ENCODE measurements at places on chromosomes 2 and 18. TPM values are rescaled to one million over a fixed set of nuclear protein-coding genes. Genes with fewer than 3 reads are reported as not detected.

- ATAC-seq, result no peak
Observed at GRCh38 chr2:45909677-45910191, 258.3 kb downstream of the PRKCE start.

The SAG gene
- total RNA-seq, result 2.5 TPM

The KCNS3 gene
- total RNA-seq, result 0.58 TPM

DNA sequence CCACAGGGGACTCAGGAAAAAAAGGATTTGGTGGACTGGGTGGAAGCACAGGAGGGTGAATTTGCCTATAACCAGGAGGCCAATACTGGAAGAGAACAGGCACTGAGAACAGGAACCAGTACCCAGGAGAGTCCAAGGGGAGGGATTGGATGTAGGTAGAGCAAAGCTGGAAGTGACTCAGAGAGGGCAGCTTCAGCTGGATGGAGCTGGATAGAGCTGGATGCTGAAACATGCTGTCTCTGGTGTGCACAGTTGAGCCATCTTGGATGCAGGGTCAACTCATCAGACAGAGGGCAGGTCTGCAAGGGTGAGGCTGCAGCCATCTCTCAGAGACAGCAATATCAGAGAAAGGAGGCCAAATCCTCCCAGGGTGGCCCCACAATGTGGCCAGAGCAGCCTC is 134.0 kb downstream of the GALNT14 start:
- peak; percentile 53 for ATAC-seq

DNA sequence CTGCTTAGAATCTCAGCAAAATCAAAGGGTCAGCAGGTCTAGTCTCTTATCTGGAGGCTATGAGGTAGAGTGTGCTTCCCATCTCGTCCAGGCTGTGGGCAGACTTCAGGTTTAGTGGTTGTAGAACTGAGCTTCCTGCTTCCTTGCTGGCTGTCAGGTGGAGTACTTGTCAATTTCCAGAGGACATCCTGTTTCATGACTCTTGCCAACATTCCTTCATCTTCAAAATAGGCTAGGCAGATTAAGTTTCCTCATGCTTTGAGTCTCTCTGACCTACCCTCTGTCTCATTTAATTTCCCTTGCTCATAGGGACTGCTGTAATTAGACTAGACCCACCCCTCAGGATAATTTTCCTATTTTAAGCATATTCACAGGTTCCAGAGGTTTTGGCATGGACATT is 562.6 kb downstream of the SPAG16 start:
- no peak for ATAC-seq

- no peak for ATAC-seq
Observed at GRCh38 chr2:24509425-24509824, 18.4 kb downstream of the NCOA1 start.

DNA sequence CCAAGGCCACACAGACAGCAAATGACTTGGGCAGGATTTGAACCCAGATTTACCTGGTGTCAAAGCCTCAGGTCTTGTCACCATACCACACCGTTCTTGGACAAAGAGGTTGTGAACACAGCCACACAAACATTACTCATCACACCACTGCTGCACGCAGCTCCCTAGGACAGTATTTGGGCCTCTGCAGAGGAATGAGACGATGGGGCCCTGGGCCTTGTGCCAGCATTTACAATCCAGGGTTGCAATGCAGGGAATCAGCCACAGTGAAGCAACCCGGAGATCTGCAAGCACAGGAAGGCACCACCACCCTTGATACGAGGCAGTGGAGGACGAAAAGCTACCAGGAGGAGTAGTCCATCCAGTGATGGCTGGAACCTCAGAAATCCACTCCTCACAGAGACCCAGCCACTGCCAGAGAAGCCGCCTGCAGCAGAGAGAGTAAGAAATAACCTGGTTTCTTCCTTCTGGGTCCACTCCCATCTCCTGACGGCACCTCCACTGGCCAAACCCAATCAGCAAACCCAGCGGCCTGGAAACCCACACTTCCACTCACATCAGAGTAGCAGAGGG is 3.7 kb upstream of the MTCL1 start:
- peak; percentile 0 for ATAC-seq

- ATAC-seq, result peak; percentile 65
Observed at GRCh38 chr2:67516362-67516761, 119.2 kb downstream of the ETAA1 start.

The VWA3B gene
- 0.17 TPM for total RNA-seq

- ATAC-seq, result peak; percentile 83
Observed at GRCh38 chr2:231604685-231605606, 12.3 kb downstream of the TEX44 start.

DNA sequence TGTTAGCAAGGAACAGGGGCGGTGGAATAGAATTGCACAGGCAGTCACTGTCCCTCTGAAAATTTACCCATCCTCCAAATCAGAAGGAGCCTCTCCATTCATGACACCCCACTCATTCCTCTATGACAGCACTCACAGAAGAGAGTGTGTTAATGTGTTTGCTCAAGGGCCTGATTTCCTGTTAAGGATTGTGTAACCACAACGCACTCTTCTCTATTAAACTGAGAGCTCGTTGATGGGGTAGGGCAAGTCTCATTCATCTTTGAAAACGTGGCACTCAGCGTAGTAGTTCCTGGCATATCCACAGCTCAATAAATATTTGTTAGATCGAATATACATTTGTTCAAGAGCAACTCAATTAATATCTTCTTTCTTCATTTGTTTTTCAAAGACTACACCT is 106.4 kb downstream of the VAPA start:
- ATAC-seq, result peak; percentile 74
